ENCODE measurements at places on chromosomes 16 and 17. TPM values are rescaled to one million over a fixed set of nuclear protein-coding genes. Genes with fewer than 3 reads are reported as not detected.

The ZNF19 gene
- 10.4 TPM for total RNA-seq

The PRR15L gene
- total RNA-seq: not detected

The KRT32 gene
- not detected for total RNA-seq

The PPM1E gene
- 81.0 TPM for total RNA-seq

The ITGAX gene
- total RNA-seq: 3.0 TPM

The OR2C1 gene
- total RNA-seq: 0.46 TPM

The CDH8 gene
- 248 TPM for total RNA-seq

The HEATR9 gene
- total RNA-seq: not detected

The CRYBA1 gene
- total RNA-seq: not detected

The ASPHD1 gene
- 14.8 TPM for total RNA-seq

The CD300H gene
- not detected for total RNA-seq

Data from diencephalon (tissue), 1 donor.